Cortex of kidney (tissue), 1 donor: ENCODE measurements at places on chromosomes 13 and 19.

DNA sequence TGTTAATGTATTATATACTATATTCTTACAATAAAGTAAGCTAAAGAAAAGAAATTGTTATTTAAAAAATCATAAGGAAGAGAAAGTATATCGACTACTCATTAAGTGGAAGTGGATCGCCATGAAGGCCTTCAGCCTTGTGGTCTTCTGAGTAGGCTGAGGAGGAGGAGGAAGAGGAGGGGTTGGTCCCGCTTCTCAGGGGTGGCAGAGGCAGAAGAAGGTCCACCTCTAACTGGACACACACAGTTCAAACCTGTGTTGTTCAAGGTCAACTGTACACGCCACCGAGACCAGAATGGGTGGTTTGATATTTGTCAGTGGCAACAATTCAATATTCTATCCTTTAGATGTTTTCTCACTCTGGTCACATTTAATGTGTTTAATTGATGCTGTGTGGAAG is 67.2 kb downstream of the ALOX5AP start:
- DNase-seq: no peak

DNA sequence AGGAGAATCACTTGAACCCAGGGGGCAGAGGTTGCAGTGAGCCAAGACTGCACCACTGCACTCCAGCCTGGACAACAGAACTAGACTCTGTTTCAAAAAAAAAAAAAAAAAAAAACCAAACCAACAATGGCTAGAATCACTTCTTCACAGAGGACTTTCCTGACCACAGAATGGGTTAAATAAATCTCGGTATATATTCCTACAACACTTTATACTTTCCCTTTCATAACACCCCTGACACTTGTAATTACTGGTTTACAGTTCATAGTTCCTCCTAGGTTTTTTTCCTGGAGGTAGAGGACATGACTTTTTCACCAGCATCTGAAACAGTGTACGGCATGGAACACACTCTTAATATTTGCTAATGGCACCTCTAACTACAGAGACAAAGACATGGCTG is 31.4 kb downstream of the ZDHHC20 start:
- no peak for DNase-seq

DNA sequence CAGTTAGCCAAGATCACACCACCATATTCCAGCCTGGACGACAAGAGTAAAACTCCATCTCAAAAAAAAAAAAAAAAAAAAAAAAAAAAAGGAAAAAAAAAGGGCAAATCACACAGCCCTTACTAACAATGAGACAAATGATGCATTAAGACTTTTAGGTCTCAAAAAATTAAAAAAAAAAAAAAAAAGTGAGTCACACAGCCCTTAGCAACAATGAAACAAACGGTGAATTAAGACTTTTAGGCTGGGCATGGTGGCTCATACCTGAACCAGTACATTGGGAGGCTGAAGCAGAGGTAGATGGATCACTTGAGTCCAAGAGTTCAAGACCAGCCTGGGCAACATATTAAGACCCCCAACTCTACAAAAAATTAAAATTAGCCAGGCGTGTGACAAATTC is 32.4 kb upstream of the EIF3G start:
- DNase-seq: no peak

DNA sequence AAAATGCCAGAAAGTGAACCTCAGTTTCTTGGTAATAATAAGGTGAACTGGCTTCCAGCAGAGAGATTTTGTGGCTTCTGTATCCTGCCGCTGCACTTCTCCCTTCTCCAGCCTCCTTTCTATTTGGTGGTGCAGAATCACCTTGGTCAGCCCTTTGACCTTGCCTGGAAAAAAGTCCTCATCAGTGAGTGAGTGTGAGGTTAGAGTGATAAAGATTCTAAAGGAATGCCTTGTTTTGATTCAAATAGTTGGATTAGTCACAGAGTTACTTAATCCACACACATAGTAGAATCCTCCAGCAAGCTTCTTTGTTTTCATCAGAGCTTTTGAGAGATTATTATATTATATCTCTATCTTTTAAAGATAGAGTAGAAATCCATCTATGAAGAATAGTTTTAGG is 140.9 kb downstream of the KCNRG start:
- DNase-seq: no peak

- DNase-seq: no peak
These were observed 131.3 kb downstream of the B3GLCT start for GRCh38 chr13:31331068-31331467.

DNA sequence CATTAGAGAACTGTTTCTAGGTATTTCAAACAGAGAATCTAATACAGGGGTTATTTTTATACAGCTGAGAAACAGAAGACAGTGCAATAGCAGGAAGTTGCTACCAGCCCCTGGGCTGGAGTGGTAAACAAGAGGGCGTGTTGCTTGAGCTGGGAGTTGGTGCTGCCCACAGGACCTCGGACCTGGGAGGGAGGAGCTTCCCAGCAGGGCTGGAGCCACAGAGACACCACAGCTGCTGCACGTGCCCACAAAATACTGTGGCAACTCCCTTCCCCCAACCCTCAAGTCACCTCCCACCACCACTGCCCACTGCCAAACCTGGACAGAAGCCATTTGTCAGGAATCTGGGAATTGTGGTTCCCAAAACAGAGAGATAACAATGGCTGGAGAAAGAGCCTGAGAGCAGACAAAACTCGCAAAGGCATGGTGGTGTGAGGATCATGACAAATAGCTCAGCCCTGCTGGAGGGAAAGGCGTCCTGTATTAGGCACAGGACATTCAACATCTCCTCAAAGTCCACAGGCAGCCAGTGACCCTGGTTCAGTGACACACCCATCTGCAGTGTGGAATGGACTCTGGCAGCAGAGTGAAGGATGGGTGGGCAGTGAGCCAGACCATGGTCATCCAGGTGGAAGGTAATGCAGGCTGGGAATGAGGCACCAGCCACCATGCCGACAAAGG is 57.2 kb downstream of the SPATA13 start:
- DNase-seq: no peak

GRCh38 chr13:110340812-110341444 is 33.8 kb downstream of the COL4A2 start:
- DNase-seq: no peak

GRCh38 chr19:19633711-19634515 is 5.9 kb upstream of the LPAR2 start:
- no peak for DNase-seq

- DNase-seq: no peak
These were observed 1015.7 kb downstream of the PCDH9 start for GRCh38 chr13:66214467-66214866.

GRCh38 chr13:99577934-99578917 is 77.0 kb downstream of the TM9SF2 start:
- no peak for DNase-seq

GRCh38 chr13:33032037-33032625 is 15.9 kb downstream of the KL start:
- DNase-seq: no peak
